ENCODE measurements at places on chromosomes 11 and 22. TPM values are rescaled to one million over a fixed set of nuclear protein-coding genes. Genes with fewer than 3 reads are reported as not detected.

SYT9 gene
- total RNA-seq = 0.59 TPM

TREH gene
- not detected for total RNA-seq

ST13 gene
- 87.2 TPM for total RNA-seq

GLYAT gene
- total RNA-seq = not detected

PKDREJ gene
- total RNA-seq = not detected

OSBPL5 gene
- total RNA-seq = 5.0 TPM

TESMIN gene
- 12.8 TPM for total RNA-seq

SULT4A1 gene
- not detected for total RNA-seq

TBX1 gene
- total RNA-seq = 0.10 TPM

TMEM86A gene
- total RNA-seq = 1.1 TPM

- no peak for DNase-seq
These were observed 243.0 kb downstream of the CTTN start for GRCh38 chr11:70641369-70641768.

DNA sequence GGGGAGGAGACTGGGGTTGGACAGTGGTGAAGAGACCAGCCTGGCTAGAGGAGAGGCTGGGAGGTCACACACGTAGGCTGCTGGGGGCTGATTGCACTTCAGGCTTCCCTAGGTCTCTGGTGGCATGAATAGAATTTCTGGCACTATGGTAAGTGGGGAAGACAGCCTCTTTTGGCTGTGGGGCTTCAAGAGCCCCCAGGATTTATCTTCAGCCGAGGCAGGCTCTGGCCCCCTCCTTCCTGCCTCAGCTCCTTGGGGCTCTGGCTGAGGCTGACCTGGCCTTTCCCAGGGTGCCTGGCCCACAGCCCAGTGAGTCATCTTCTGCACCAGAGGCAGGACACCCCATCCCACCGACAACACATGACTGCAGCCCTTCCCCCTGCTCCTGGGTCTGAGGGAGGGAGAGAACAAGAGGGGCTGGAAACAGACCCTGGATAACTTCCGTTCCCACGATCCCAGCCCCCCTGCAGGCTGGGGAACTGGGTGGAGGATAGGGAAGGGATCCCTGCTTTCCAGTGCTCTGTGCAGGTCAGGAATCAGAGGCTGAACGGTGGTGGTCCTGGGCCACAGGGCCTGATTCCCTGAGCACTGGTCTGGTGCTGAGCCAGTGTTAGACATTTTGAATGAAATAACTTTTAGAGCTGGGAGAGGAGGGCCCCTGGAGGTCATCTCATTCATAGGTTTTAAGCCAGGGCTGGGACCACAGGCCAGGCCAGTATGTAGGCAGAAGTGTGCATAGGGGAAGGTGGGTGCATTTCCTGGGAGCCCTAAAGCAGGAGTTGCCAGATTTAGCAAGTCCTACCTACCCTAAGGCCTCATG, 26.5 kb downstream of the ARHGEF17 start:
- DNase-seq = peak; percentile 94

DNA sequence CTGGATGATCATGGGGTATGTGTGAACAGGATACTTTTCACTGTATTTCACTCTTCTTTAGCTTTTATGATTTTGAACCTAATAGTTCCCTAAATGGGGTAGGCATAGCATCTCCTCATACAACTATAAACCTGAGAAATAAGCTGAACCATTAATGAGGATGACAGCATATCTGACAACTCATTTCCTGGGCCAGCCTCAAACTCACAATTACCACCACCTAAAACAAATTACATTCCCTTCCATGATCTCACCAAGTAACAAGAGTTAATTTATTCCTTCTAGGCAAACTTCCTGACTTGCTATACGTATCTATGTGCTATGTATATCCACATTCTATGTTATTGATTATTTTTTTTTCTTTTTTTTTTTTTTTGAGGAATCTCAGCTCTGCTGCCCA, 23.0 kb downstream of the SIK3 start:
- DNase-seq = peak; percentile 69

DNA sequence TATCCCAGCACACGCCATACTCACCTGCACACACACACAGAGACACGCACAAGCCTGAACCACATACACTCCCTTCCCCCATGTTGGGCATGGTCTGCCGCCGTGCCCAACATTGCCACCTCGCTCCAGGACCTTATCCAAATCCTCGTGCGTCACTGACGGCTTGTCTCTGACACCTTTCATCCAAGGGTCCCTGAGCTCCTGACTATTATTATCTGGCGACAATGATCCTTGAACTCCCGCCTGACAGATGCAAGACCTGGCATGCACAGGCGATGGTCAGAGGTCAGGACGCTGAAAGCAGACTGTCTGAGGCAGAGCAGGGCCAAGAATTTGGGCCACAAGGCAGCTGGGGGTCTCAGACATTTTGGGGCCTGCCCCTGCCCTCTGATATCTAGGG, 4.2 kb downstream of the MB start:
- no peak for DNase-seq

DNA sequence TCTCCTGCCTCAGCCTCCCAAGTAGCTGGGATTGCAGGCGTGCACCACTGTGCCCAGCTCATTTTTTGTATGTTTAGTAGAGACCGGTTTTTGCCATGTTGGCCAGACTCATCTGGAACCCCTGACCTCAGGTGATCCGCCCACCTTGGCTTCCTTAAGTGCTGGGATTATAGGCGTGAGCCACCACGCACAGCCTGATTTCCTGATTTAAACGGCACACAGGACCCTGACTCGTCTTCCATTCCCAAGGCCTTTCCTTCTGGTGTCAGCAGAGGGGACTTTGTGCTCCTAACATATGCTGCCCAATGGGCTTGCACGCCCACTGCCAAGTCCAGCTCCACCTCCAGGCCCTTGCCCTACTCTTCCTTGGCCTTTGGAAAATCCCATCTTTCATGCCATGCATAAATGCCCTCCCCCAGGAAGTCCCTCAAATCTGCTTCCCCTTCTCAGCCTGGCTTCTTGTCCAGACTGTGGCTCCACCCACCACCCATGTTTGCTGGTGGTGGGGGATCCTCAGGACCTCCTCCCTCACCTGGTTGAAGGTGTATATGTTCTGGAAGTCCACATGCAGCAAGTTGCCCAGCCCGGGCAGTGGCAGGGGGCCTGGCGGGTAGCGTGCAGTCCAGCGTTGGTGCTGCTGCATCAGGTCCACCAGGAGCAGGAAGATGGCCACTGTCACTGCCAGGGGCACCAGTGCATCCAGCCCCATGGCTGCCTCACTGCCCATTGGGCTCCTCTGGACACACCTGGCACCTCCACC, 23.9 kb upstream of the CYP2D6 start:
- DNase-seq = no peak

DNA sequence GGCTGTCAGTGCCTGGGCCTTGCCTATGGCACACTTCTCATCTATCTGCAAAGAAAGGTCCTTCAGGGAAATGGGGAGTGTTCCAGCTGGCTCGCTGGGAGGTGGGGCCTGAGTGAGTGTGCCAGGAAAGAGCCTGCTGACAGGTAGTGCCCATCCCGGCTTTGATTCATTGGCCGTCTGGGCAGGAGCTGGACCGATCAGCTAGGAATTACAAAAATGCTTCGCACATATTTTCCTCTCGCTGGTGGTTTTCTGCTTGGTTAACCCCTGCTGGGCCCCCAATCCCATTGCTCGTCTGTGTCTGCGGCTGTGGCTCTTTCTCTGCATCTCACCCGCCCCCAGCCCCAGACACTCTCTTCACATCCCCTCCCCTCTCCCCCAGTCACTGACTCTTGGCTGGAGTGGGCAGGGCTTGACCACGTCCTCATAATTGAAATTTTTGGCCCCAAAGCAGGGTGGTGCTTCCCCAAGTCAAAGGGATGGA, 10.8 kb downstream of the LIF start:
- DNase-seq = peak; percentile 96

DNA sequence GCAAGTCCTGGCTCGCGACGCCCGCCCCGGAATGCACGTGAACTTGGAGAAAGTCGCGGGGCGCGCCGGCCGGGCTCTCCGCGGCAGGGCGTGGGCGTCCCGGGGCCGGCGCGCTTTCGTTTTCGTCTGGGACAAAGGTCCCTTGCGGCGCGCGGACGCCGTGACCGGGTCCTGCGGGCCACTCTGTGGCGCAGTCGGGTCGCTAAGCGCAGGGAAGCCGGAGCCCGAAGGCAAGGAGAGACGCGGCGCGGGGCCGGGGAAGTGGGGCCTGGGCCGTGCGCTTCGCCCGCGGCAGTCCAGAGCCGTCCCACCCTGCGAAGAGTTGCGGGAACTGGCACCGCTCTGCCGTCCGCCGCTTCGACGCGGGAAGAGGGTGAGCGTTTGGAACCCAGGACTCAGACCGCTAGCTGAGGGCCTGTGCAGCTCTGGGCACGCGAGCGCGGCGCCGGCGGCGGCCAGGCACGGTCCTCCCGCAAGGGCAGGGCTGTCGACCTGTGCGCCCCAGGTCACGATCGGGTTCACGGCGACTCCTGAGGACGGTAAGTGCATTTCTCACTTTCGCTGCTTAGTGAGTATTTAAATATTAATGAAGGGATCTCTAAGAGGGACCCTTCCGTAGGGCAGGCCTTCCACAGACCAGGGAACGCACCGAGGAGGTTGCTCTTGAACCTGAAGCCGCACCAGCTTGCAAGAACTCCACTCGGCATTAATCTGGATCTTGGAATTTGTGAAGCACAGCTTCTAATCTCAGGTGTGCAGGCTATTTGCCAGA, 78.0 kb upstream of the PPARA start:
- no peak for DNase-seq

- DNase-seq = peak; percentile 80
These were observed 7.0 kb downstream of the CHST1 start for GRCh38 chr11:45658292-45658991.

GRCh38 chr11:8066911-8067455, 14.0 kb upstream of the TUB start:
- no peak for DNase-seq

DNA sequence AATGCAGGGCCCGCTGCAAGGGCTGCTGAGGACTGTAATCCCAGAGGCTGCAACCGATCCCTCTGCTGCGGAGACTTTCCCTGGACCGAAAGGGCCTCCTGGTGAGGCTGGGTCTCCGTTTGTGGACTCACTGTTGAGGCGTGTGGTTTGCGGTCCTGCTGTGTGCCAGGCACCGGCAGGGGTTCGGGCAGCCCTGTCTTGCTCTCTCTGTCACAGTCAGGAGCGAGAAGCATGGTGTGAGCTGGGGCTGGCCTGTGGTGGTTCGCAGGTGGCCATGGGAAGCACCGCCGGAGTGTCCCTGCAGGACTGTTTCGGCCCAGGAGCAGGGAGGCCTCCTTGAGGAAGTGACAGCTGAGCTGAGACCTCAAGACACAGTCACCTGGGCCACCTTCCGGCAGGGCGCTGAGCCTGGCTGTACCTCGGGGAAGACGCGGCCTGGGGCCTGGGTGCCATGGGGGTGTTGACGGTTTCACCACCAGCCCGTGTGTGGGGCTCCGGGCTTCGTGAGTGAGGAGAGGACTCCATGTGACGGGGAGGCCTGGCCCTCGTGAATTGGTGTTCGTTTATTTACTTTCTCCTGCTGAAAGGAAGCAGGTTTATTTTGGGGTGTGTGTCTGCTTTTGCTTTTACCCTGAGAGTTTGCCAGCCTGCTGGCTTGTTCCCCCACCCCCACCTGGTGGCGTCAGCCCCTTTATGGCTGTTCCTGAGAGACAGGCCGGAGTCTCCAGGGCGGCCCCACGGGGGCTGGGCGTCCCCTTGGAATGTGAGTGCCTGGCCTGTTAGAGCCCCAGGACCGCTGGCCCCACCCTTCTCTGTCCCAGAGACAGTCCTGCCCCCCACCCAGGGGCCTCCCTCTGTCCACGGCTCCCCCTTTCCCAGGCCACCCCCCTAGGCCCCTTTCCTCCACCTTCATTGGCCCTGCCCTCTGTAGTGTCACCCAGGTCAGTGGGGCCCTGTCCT, 122.5 kb downstream of the KCNQ1OT1 start:
- no peak for DNase-seq

GRCh38 chr22:32206774-32207758, 2.2 kb upstream of the RFPL2 start:
- DNase-seq = peak; percentile 35

GRCh38 chr11:94581926-94582325, 14.8 kb downstream of the PIWIL4 start:
- no peak for DNase-seq

- peak; percentile 3 for DNase-seq
These were observed 8.6 kb downstream of the OR51T1 start for GRCh38 chr11:4890279-4890678.

GRCh38 chr11:1229471-1230120, 6.7 kb downstream of the MUC5B start:
- no peak for DNase-seq

DNA sequence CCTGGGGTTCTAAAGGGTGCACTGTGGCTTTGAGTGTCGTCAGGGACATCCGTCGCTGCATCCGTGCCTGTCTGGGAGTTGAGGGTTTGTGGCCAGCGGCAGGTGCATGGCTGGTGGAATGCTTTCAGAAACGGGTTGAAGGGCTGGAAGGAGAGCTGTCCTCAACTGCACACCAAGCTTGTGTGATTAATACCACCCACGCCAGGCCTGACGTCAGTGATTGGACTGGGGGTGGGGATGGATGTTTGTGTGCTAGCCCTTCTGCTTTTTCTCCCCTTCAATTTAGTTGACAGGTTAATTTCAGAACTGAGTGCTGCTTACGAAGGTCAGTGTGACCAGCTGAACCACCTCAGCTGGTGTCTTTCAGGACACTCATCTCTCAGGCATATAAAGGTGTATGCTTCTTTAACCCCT, 3.2 kb upstream of the GAB2 start:
- DNase-seq = peak; percentile 29

DNA sequence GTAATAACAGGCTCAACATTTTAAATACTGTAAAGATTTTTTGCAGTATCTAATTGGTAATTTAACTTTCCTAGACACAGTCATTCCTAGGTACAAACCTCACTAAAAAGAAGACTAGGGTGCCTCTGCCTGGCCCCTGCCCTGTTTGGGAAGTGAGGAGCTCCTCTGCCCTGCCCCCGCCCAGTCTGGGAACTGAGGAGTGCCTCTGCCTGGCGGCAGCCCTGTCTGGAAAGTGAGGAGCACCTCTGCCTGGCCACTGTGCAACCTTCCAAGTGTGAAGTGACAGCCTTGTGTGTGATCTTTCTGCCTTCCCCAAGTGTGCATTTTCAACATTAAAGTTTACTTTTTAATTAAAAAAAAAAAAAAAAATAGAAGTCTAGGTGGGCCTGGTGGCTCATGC, 4.2 kb downstream of the CHORDC1 start:
- DNase-seq = no peak

DNA sequence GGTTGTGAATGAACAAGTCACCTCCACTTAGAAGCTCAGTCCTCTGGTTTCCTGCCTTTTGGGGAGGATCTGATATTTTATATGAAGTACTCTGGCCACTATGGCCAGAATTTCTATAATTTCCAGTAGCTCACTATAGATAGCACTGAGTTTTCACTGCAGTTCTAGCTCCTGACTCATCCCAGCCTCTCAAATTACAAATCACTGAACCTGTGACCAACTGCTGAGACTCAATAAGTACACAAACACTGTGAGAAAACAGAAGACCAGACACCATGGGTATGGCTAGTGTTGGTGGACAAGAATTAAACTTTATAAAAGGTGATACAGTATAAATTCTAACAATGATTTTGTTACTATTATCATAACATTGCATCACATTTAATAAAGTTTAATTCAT, 47.1 kb upstream of the UCP3 start:
- DNase-seq = peak; percentile 62

- peak; percentile 89 for DNase-seq
These were observed 26.2 kb upstream of the SLC37A2 start for GRCh38 chr11:125036933-125037332.
